Stimulated activated CD4-positive, alpha-beta T cell treated with anti-CD3 and anti-CD28 coated beads, Interleukin-1b, Interleukin-23, amount 100 ng/mL, for 1 hour (primary cell): ENCODE measurements at places on chromosomes 3 and 15.

GRCh38 chr15:46523701-46524100, 888.9 kb downstream of the SQOR start:
- no peak for DNase-seq

DNA sequence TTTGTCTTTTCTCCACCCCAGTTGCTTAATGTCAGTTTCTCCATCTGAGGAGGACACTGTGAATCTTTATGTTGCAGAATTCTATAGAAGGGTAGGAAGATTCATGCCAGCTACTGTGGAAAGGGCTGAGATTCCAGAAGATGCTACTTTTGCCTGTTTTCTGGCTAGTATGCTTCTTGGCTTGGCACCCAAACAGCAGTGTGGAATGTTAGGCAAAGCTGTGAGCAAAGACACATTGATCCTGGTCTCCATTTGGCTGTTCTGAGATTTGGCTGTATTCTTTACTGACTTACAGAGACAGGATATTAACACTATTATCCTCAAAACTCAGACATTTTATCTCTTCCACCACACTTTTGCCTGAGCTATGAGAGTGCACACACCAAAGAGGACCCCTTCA, 39.3 kb downstream of the PDHB start:
- no peak for DNase-seq

DNA sequence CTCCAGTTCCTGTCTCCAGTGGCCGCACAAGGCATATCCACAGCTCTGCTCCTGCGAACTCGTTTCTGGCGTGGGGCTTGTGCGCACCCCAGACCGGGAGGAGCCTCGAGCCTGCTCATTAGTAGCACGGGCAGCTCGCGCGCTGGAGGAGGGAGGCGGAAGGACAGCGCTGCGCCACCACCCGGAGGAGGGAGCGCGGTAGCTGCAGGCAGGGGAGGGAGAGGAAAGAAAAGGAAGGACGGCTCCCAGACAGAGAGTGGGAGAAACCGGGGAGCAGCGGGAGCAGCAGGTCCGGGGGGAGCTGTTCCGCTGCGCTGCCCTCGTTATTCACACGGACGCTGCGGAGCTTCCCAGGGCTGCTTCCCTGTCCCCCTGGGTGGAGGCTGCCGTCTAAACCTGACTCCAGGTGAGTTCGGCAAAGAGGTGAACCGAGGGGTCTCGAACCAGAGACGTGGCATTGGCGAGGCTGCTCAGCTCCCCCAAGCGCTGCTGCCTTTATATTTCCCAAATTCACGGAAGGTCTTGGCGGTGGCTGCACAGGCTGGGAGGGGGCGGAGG, 121.3 kb upstream of the ZNF717 start:
- DNase-seq: no peak

- no peak for DNase-seq
Measured at GRCh38 chr3:37619568-37619967, 242.1 kb upstream of the CTDSPL start.

- DNase-seq: no peak
Measured at GRCh38 chr15:51121118-51121517, 26.4 kb upstream of the TNFAIP8L3 start.

- DNase-seq: no peak
Measured at GRCh38 chr15:43225201-43225949, 4.6 kb upstream of the EPB42 start.

- no peak for DNase-seq
Measured at GRCh38 chr3:15292765-15293522, 39.4 kb downstream of the SH3BP5 start.

- no peak for DNase-seq
Measured at GRCh38 chr15:47755941-47756340, 38.6 kb downstream of the SEMA6D start.

GRCh38 chr15:48072941-48073340, 47.8 kb upstream of the SLC24A5 start:
- no peak for DNase-seq

DNA sequence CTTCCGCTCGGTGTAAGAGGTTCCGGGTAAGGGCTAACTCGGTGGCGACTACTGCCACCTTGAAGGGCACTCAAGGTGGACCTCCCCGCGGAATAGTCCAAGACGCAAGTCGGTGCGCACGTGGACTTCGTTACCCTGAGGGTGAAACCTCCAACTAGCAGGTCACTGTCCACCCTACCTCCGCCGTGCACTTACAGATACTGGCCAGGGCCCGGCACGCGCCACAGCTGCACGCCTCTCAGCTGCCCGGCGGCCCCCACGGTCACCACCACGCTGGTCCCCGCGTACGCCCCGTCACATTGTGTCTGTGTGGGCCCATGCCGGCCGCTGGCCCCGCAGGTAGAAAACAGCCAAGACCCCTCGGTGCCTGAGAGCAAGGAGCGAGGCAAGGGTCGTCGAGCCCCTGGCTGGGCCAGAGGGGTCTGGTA, 1.1 kb downstream of the LTK start:
- no peak for DNase-seq

DNA sequence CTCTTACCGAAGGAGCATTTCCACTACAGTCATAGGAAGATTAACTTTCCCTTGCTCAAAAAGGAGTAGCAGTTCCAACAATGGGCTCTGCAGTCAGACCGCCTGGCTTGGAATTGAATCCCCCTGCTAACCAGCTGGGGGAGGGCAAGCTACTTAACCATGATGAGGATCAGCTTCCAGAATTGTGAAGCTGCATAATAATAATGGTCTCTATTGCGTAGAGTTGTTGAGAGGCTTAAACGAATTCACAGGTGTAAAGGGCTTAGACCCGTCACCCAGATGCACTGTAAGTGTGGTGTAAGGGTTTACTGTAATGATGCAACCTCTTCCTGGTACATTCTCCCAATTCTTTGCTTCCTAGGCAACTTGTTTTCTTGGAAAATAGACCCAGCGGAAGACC, 185.2 kb upstream of the RGMA start:
- DNase-seq: no peak

- no peak for DNase-seq
Measured at GRCh38 chr15:88497109-88497765, 29.7 kb downstream of the MRPS11 start.

GRCh38 chr15:100537331-100537730, 8.6 kb upstream of the CERS3 start:
- DNase-seq: no peak

DNA sequence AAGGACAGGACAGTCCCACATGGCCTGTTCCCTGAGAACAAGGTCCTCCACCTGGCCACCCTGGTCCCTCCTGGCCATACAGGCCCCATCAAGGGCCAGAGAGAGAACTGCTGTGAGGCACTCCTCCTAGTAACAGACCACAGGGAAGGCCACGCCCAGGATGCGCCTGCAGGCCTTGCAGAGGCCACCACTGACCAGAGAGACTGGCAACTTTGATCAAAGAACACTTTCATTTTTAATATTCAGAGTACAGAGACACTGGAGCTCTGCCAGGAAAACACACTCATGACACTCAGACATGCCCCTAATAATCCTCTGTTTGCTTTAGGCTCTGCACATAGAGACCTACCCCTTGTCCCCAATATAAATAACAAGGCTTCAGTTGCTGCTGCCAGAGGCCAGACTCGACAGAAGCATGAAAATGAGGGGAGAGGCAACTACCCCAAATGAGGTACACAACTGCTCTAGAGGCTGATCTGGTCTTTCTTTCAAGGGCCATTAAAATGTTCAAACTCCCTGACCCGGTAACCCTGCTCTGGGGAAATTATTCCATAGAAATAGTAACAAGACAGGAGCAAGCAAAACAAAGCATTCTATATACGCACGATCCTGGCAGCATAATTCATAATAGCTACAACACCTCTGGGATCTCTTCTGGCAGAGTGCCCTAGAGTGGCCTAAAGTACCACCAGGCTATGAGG, 44.8 kb downstream of the CCDC12 start:
- no peak for DNase-seq

DNA sequence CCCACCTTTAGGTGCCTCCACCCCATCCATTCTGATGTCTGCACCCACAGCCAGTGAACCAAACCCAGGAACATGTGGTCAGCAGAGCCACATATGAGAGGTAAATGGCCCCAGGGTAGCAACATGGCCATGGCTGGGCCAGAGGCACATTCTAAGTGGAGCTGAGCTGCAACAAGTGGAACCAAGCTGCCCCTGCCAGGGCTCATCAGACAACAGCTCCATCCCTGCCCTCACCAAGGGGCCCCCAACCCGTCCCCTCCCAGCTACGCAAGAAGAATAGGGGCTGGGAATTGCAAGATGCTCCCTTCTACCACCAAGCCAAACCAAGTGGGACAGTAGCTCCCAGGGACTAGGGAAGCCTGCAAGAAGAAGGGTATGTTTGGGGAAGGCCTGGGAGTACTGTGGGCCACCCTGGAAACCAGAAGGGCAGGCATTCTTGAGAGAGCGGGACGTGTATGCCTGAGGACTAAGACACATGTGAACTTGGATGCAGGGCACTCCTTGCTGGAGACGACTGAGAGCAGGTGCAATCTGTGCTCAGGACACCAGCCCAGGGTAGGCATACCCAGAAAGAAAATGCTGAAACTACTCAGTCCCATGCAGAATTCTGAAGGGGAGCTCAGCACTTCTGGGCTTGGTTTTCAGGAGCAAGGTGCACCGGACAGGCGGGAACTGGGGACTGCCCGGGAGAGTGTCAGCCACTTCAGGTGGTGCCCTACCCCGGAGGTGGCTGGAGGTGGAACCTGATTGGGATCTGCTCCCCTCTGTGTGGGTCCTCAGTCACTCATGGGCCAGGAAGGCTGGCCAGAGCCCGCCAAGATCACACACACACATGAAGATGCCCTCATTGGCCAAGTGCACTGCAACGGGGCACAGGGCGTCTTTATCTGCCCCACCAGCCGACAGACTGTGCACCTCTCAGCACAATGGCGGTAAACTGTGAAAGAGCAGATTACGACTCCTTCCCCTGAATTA, 9.5 kb downstream of the MYL3 start:
- DNase-seq: no peak

DNA sequence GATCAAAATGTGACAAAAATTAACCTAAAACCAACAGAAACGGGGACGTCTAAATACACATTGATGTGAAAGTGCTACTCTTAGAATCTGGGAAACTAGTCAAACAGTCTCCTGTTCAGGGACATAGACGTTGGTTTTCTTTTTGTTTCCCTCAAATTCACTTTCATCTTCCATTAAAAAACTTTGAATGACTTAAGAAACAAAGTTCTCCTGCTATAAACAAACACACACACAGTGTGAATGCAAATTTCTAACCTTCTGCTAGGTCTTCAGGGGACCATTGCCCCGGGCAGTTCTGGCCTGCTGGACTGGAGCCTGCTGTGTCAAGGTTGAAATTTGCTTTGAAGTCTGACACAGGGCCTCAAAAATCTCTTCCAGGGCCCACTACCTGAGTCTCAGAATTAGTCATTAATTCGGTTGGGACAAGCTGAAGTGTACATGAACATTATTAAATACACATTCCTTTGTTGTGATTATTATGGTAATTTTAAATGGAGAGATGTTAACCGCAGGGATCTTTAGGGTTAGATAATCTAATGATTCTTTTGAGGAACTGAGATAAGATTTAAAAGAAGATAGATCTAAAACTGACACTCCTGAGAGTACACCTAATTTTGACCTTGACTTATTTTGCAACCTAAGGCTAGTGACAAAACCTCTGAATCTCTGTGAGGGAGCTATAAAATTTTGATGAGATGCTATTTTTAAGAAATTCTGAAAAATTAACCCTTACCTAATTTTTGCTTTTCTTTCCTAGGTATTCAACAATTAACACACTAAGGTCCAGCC, 1260.4 kb downstream of the ROBO1 start:
- DNase-seq: no peak

DNA sequence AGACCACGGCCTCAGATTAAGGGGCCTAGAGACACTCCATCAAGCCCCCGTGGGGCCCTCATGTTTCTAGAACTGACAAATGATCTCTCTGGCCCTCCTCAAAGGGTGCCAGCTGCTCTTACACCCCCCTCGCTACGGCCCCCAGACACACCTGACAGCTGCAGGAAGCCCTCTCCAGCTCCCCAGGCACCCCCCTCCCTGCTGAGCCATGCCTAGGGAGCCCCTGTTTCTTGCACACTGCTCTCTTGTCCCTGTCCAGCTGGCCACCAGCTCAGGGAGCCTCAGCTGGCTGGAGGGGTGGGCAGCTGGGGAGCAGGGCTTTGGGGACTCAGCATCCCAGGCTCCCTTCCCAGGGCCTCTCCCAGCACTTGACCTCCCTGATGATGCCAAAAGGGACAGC, 14.8 kb downstream of the TNK2 start:
- DNase-seq: no peak

DNA sequence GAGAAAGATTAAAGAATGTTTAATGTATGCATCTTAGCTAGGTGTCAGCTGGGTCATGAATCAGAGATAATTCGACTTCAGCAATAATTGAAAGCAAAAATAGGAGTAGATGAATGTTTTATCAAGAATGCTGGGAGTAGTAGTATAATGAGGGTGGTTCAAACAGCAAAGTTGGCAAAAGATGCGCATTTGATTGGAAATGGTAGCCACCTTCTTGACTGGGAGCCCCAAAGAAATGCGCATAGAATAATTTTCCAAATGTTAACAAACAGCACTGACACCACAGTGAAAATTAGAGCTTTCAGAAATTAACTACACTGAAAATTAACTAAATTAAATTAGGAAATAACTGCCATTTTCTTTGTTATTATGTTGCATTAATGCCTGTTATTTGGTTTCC, 195.8 kb downstream of the TUSC7 start:
- DNase-seq: no peak

DNA sequence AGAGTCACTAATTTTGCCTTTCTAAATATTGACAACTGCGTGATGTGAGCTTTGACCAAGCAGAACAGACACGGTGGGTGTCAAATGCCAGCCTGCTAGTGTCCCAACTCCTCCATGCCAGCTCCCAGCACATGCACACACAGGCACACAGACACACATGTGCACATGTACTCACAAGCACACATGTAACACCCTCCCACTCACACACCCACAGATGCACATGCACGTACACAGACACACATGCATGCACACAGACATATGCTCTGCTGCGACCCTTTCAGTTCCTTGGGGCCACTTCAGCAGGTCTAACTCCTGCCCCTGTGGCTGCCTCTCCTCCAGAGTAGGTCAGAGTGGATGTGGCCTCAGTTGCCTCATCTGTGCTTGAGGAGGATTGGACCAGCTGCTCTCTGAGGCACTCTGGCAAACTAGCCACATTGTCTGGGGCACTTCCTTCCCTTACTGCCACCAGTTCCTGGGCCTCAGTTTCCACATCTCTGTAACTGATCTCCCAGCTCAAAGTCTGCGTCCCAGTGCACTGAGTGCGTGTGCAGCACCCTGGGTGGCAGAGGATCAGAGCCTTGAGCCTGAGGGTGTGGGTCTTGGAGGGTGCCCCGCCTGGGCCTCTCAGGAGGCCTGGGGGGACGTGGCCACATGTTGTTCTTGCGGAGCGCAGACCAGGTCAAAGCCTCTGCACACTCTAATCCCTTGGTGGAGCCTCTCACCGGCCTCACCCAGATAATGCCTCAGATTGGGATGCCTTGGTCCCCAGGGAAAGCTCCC, 55.0 kb upstream of the PRR23E start:
- DNase-seq: no peak

DNA sequence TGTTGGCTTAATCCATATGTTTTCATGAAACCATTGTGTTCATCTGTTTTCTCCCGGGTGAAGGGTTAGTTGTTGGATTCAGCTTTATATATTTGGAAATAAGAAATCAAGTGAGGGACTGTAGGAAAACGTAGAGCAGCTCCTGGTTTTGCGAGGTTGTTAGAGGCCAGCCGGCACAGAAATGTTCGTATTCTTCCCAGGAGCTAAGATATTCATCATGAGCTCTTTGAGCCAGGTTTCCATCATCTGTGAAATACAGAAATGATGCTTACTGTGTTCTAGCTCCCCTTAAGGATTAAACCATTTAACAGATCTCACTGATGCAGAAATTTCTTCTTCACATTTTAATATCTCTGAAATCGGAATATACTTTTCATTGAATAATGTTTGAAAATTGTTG, 235.5 kb downstream of the PTPRG start:
- DNase-seq: no peak

GRCh38 chr15:66621491-66622467, 56.0 kb upstream of the LCTL start:
- no peak for DNase-seq
